ENCODE measurements at places on chromosomes 6 and 20.

- DNase-seq, result no peak
Observed at GRCh38 chr20:3586093-3586492, 77.1 kb downstream of the GFRA4 start.

GRCh38 chr20:51043811-51044210 is 20.9 kb upstream of the KCNG1 start:
- no peak for DNase-seq

DNA sequence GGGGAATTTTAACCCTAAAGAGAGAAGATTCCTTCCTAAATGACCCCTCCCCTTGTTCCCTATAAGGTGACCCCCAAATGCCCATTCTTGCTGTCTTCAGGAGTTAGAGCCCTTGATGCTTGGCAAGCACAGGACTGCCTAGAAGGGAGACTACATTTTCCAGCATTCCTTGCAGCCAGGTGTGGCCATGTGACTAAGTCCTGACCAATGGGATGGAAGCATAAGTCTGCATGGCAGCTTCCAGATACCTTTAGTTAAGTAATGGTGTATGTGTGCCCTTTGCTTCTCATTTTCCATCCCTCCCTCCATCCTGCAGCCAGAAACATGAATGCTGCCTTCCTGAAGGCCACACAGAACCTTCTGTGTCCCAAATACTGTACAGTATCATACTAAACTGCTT is 5.5 kb downstream of the BFSP1 start:
- DNase-seq, result no peak

- no peak for DNase-seq
Observed at GRCh38 chr6:747921-748320, 55.0 kb upstream of the EXOC2 start.

- DNase-seq, result no peak
Observed at GRCh38 chr6:52059821-52060220, 27.6 kb downstream of the PKHD1 start.

- DNase-seq, result no peak
Observed at GRCh38 chr20:47950913-47951283, 165.6 kb upstream of the SULF2 start.

- no peak for DNase-seq
Observed at GRCh38 chr6:3506751-3507383, 50.0 kb upstream of the SLC22A23 start.

DNA sequence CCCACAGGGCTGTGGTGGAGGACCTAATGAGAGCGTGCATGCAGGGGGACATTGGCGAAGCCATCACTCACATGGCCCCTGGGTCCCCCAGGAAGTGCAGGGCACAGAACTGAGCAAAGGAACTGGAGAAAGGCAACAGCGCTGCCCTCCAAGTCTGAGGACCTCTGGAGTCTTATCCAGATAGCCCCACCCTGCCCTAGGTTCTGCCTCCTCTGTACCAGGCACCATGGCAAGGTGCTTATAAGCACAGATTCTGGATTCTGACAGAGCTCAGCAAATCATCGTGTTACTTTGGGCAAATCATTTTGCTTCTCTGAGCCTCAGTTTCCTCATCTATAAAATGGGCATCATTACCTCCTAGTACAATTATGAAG is 44.5 kb downstream of the SLC13A3 start:
- DNase-seq, result no peak

DNA sequence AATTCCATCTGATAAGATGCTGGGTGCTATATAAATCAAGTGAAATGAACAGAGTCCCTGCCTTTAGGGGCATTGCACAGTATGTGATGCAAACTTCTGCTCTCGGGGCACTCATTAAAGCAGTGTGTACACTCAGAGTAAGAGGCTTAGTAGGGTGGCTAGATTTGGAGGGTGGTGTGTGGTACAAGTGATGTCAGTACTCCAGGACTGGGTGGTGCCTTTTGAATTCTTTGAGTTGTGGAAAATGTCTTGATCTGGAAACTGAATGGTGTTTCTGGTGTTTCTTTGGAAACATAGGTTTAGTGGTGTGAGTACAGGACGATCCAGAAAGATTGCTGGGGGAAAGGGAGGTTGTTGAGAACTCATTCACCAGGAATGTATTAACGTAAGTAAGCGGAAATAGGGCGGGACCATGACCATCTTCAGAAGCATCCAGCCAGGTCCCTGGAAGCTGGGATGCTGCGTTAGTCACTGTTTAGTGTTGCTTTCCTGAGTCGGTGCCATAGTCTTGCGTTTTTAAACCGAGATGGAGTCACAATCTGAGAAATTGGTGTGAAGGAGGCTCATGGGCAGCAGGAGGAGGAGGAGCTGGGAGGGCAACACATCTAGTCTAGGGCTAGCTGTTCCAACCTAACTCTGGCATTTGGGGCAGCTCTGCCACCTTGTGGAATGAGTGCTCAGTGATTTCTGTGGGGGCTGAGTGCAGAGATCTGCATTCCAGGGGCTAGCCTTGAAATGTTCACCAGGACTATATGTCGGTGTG is 70.3 kb downstream of the SCAND1 start:
- DNase-seq, result peak; percentile 62

- DNase-seq, result no peak
Observed at GRCh38 chr6:75870389-75870788, 121.3 kb downstream of the MYO6 start.

GRCh38 chr6:150145427-150145826 is 2.6 kb downstream of the PPP1R14C start:
- no peak for DNase-seq

GRCh38 chr6:37125774-37126492 is 44.0 kb upstream of the PIM1 start:
- no peak for DNase-seq

DNA sequence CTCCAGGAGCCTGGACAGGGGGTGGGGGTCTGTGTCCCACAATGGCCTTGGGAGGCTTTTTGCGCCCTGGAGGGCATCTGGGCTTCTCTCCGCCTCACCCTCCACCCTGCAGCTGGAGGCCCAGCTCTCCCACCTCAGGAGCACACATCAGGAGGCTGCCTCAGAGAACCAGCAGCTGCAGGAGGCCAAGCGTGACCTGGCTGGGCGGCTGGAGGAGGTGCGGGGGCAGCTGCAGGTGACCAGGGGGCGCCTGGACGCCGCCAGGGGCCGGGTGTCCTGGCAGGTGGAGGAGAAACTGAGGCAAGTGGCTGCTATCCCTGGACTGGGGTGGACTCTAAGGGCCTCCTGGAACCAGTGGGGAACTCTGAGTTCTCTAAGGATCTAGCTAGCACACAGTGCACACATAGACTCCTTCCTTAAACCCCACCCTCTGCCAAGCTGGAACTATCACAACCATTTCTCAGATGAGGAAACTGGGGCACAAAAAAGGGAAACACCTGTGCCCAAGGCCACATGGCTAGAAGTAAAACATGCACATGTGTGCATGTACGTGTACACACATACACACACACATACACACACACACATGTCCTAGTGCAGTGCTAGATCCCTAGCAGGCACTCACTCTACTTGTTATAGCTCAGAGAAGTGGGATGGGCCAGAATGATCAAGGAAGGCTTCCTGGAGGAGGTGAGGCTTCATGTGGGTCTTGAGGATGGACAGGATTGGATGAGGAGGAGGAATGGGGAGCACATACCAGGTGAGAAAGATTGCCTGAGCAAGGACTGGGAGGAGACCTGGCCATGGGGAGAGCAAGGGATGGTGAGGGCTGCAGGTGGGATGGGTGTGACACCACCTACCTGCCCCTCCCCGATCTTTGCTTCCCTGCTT is 22.9 kb downstream of the RAB44 start:
- DNase-seq, result no peak

- no peak for DNase-seq
Observed at GRCh38 chr6:9646342-9647070, 768.4 kb downstream of the TFAP2A start.

DNA sequence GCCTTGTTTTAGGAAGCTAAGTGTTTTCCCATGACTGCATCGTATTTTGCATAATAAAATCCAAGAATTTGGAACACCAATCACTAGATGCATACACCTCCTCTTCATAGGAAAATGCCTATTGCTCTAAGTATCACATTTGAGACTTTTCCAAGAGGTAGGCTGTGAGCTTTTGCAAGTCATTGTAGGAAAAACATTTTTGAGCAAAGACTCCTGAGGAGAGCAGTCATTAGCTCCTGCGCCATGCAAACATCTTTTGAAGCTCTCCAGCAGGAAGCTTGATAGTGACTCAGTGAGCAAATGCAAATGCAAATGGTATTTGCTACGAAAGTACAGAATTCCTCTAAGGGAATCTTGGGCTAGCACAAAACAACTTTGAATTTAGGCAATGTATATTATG is 750.4 kb downstream of the QKI start:
- DNase-seq, result no peak

GRCh38 chr6:37155394-37156312 is 14.3 kb upstream of the PIM1 start:
- DNase-seq, result no peak

DNA sequence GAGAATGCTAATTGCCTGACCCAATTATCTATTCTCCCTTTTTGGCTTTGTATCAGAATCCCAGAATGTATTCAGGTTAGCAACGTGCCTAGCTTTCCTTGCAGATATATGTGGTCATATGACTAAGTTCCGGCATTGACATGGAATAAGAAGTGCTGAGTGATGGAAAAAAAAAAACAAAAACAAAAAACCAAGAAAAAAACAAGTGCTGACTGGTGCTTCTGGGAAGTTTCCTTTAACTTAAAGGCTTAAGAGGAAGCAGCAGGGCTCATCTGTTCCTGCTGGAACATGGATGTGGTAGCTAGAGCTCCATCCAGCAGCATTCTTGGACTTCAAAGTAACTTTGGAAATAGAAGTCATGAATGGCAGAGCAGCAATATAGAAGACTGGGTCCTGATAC is 10.4 kb upstream of the RPF2 start:
- DNase-seq, result no peak

DNA sequence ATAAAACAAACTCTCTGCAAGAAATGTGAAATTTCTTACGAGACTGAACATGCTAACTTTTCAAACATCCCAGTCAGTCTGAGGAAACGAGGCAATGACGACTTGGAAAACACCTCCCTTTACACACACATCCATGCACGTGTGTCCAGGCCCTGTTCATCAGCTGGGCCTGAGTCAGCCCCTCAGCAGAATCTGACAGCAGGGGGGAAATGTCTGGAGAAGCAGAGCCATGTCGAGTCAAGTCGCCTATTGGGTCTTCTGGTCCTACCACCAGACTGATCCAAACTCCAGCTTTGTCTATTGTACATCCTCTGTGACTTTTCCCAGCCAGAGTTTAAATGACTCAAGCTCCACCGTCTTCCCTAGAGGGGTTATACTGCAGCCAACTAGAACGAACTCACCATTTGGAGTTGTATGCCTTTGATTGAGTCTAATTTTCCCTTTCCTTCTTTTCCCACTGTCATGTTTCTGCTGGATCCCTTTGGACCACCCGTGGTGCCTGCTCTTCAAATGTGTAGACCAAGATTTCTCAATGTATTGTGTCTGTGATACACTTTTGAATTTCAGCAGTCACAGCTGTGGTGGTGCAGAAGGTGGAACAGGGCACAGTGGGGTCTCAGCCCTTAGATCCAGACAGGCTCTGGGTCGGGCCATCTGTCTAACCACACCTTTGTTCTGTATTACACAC is 254.0 kb downstream of the CDC5L start:
- no peak for DNase-seq

DNA sequence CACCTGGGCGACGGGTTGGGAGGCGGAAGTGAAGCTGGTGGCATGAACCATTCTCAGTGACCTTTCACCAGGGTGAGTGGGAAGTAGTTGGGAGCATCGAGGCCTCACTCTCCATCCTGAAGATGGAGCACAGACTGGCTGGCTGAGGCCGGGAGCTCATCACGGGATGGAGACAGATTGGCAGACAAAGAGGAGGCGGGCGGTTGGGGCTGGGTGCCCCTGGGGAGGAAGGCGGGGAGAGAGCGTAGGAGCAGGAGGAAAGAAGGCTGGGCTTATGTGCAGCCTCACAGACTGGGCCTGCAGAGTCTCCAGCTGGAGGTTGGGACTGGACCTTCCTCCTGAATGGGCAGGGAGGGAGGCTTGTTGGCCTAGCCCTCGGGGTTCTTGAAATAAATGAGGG is 44.2 kb upstream of the SCRT2 start:
- DNase-seq, result no peak

DNA sequence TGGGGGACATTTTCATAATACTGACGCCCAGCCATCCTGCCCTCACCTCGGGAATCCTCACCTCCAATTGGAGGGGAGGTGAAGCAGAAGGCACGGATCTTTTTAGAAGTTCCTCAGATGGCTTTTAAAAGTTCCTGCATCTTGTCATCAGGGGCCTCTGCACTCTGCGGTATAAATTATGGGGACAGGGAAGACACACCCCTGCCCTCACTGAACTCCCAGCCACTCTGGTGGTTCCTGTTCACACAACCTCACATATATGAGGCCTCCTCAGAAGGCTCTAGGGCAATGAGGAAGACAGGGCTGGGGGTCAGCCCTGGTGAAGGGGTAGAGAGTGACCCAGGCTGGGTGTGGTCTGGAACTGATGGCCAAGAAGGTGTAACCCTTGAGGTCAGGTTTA is 187.0 kb downstream of the SOD2 start:
- no peak for DNase-seq

DNA sequence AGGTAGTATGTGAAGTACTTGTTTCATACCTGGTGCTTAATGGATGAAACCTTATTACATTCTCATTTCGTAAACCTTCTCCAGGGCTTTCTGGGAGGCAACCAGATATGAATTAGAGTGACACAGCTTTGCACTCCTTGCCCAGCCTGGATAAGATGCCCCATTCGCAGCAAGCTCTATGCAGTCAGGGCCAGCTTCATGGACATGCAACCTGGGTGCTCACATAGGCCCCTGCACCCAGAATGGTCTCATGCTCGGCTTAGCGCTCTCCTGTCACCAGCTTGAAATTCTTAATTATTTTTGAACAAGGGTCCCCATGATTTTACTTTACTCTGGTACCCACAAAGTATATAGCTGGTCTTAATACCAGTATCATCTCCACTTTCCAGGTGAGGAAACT is 11.3 kb upstream of the PTGIS start:
- DNase-seq, result no peak

- DNase-seq, result no peak
Observed at GRCh38 chr6:28816909-28817807, 106.6 kb downstream of the TRIM27 start.

- no peak for DNase-seq
Observed at GRCh38 chr6:150659046-150659763, 59.5 kb downstream of the PLEKHG1 start.

- DNase-seq, result no peak
Observed at GRCh38 chr20:51442602-51443001, 99.9 kb downstream of the NFATC2 start.

DNA sequence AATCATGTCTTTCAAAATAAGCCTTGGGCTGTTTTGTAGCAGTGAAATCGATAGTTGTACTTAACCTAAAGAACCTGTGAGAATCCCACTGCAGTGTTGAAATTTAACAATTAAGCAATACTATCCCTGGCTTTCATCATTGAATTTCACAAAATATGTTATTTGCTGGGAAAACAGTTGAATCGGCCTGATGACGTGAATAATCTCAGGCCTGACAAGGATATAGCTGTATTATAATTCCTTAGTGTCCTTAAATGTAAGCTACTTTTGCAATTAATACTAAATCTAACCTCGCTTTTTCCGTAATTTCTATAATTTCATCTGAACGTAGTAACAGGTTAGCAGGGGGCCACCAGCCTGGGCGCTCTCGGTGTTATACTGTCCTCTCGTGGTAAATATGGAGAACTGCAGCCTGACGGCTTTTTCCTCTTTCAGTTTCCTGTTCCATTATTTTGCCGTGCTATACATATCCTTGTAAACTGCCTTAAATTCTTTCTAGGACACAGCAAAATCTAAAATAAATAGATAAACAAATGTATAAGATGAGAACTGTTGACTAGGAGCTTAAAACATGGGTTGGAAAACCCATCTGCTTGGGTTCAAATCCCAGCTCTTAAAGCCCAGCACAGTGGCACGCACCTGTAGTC is 24.0 kb downstream of the MTFR2 start:
- peak; percentile 58 for DNase-seq

GRCh38 chr6:107219851-107220250 is 104.5 kb upstream of the BEND3 start:
- DNase-seq, result no peak
